ENCODE measurements at places on chromosomes 7 and 10. TPM values are rescaled to one million over a fixed set of nuclear protein-coding genes. Genes with fewer than 3 reads are reported as not detected.

The MACC1 gene
- 0.09 TPM for total RNA-seq

The PHTF2 gene
- total RNA-seq: 8.9 TPM

The PSD gene
- 8.4 TPM for total RNA-seq

The PIK3AP1 gene
- total RNA-seq: 0.52 TPM

The ZNF853 gene
- total RNA-seq: 3.2 TPM

The ABCA13 gene
- total RNA-seq: 3.0 TPM

The CAMK1D gene
- total RNA-seq: 0.94 TPM

The SEMA3D gene
- total RNA-seq: 4.0 TPM

The BMS1 gene
- total RNA-seq: 14.0 TPM

The BEND7 gene
- 0.63 TPM for total RNA-seq

The SFTPD gene
- not detected for total RNA-seq

The SEMA3A gene
- total RNA-seq: 65.8 TPM

The LRRC18 gene
- not detected for total RNA-seq

The NME8 gene
- not detected for total RNA-seq

The SEMA3E gene
- 0.79 TPM for total RNA-seq

The ZNF804B gene
- total RNA-seq: not detected

The CTNNA3 gene
- not detected for total RNA-seq

The SRRM3 gene
- 0.94 TPM for total RNA-seq

The PDE6C gene
- not detected for total RNA-seq

The ABI1 gene
- 20.3 TPM for total RNA-seq

The CFAP69 gene
- total RNA-seq: 5.0 TPM

The ASIC3 gene
- not detected for total RNA-seq

The SGCE gene
- 97.0 TPM for total RNA-seq

The AGAP6 gene
- 1.8 TPM for total RNA-seq

The TMEM229A gene
- not detected for total RNA-seq

The LAMB4 gene
- total RNA-seq: under 0.01 TPM

The SMARCD3 gene
- total RNA-seq: 31.8 TPM

The ZP3 gene
- total RNA-seq: 1.9 TPM

The CRPPA gene
- total RNA-seq: 0.60 TPM

The NODAL gene
- not detected for total RNA-seq

The NPTX2 gene
- total RNA-seq: under 0.01 TPM

The MEOX2 gene
- 0.16 TPM for total RNA-seq

The BAIAP2L1 gene
- total RNA-seq: 1.3 TPM

The NUTM2B gene
- 0.16 TPM for total RNA-seq

The NKX2-3 gene
- total RNA-seq: not detected

The GPR141 gene
- total RNA-seq: not detected

The GPR85 gene
- 1.9 TPM for total RNA-seq

The SLC26A5 gene
- total RNA-seq: not detected

The SPDYE11 gene
- not detected for total RNA-seq

The HOXA1 gene
- 0.63 TPM for total RNA-seq

The ETV1 gene
- 28.7 TPM for total RNA-seq

The TMEM270 gene
- total RNA-seq: not detected

The RGR gene
- not detected for total RNA-seq

The RPEL1 gene
- total RNA-seq: under 0.01 TPM

The ABCB8 gene
- total RNA-seq: 17.8 TPM

The TRIP6 gene
- 73.1 TPM for total RNA-seq

The PDCD11 gene
- total RNA-seq: 21.6 TPM

The EN2 gene
- not detected for total RNA-seq

The AZGP1 gene
- total RNA-seq: not detected

The ACHE gene
- total RNA-seq: under 0.01 TPM

The LIPN gene
- total RNA-seq: not detected

The SND1 gene
- 202 TPM for total RNA-seq

The STEAP2 gene
- total RNA-seq: 32.4 TPM

The TAC1 gene
- 0.16 TPM for total RNA-seq

The MRPS24 gene
- 105 TPM for total RNA-seq

The BRI3 gene
- total RNA-seq: 102 TPM

Measured in bronchial smooth muscle cell (primary cell).